NCI-H2081 (cell line): ENCODE measurements at places on chromosomes 6 and 20.
A peak's percentile ranks its signal among the peaks of the same experiment; 100 is the strongest.

- no peak for DNase-seq
Observed at GRCh38 chr20:10225439-10226060, 6.9 kb downstream of the SNAP25 start.

DNA sequence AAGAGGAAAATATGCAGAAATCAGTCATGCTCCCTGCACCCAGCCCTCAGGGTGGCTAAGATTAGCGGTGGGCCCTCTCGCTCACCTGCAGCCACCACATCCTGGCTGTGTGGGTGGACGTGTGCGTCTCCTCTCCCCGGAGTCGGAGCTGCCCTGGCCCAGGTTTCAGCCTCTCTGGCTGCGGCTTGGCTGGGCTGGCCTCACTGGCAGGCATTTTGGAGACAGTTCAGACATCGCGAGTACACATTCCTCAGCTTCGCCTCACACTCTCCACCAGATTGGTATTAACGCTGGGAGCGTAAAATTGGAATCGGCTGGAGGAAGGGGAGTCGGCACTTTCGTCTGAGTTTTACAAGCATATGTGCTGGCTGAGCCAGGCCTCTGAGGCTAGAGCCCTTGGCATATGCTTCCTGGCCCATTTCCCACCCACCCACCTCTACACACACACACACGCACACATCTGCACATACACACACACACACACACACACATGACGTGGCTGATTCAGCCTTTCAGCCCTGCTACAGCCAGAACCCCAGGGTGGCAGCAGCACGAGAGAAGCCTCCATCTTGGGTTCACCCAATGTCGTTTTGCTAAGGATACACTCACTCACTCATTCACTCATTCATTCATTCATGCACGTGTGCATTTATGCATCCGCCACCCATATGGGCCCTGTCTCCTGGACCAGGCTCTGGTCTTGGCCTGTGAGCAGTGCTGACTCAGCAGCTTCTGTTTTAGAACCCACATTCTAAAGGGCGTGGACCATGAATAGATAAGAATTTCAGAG, 42.9 kb downstream of the BCAS4 start:
- DNase-seq, result no peak

DNA sequence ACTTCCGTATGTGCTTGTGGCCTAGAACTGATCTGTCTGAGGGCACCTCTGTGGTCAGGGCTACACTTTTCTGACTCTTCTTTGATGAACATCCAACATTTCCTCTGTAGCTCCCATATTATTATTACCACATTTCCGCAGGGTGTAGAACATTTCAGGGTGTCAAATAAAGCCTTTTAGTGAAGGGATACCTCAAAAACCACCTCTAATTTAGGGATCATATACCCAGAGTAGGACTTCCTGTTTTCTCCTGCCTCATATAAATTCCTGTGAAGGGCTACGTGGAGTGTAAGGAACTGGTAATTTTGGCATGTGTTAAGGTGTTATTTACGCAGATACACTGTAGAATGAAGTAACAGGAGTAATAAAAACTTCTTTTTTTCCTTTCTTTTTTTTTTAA, 5.5 kb upstream of the MUC22 start:
- DNase-seq, result no peak

DNA sequence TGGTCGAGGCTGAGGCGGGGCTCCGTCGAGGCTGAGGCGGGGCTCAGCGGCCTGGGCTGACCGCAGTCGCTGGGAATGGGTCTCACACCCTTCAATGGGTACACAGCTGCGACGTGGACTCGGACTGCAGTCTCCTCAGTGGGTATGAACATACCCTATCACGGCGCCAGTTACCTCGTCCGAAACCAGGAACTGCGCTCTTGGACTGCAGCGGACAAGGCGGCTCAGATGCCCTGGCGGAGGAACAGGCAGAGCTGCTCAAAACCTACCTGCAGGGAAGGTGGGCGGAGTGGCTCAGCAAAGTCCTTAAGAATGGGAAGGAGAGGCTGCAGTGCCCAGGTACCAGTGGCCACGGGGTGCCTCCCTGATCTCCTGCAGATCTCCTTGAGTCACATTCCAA, 14.2 kb downstream of the HLA-A start:
- no peak for DNase-seq

GRCh38 chr6:24994812-24995211, 59.1 kb upstream of the RIPOR2 start:
- DNase-seq, result no peak

DNA sequence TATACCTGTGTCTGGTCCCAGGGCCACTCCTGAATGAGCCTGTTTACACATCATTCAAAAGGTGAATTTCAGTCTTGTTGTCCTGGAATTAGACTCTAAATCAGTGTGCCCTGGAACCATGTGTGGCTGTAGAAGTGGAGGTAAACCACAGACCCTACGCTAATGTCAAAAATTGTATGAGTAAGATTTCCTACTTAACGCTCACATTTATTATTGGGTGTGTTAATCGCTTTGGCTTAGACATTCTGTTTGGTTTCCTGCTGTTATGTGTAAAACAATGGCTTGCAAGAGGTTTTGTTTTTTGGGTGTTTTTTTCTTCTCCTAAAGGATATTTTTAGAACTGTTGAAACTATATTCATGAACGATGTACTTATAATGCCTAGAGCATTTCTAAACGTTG, 19.3 kb downstream of the PLCB1 start:
- no peak for DNase-seq

GRCh38 chr6:161150566-161150965, 123.3 kb downstream of the AGPAT4 start:
- DNase-seq, result no peak

DNA sequence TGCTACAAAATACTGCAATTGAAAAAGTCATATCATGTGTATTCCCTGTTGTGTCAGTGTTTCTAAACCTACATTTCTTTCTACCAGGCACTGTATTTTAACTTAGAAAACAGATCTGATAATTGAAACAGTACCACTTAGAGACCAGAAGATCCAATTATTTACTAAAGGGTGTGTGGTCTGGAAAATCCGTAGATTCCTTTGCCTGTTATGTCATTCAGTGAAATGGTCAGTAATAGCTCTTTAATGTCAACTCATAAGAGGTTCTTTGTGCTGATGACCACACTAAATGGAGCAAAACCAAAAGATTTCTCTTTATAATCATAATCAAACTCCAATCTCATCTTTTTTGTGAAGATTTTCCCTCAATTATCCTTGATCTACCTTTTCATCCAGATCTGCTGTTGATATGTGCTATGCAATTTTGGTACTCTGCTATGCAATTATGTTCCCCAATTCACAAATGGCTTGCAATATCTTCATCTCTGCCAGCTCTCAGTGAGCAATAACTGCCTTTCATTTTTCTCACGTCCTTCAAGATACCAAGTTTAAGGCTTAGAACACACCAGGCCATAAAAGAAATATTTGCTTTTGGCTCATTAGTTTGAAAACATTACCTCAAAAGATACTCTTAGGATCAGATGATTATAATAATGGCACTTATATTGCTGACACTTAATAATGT, 165.5 kb downstream of the MOXD1 start:
- DNase-seq, result no peak

DNA sequence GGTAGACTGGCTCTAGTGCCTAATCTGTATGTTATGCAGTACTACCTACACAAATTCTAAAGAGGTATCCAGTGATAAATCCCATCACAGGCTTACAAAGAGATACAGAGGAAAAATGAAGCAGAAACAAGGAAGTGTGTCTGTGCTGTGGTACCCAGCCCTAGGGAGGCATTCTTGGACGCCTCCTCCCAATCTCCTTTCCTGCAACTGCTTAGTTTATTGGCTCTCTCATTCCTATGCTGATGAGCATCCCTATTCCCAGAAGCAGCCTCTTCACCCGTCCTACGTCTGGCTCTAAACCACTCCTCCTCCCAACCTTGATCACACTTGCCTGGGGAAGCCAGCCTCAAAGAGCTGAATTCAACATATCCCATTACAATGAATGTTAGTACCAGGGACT, 34.5 kb upstream of the TGM6 start:
- DNase-seq, result no peak

DNA sequence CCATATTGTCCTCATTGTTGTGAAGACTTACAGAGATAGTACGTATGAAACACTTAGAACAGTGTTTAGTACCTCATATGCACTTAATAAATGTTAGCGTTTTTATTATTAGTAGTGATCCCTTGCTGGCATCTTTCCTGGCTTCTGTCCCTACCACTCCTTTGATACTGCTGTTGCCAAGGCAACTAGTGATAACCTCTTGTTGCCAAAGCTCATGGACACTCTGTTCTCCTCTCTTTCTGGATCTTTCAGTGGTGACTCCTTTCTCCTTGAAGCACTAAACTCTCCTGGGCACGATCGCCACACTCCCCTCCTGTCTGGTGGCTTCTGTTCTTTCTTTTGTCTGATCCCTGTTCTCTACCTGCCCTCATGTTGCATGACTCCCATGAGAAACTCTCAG, 83.5 kb downstream of the FOXO3 start:
- no peak for DNase-seq

- DNase-seq, result no peak
Observed at GRCh38 chr6:125140808-125141207, 12.8 kb upstream of the TPD52L1 start.

GRCh38 chr6:168180548-168181011, 101.6 kb upstream of the FRMD1 start:
- no peak for DNase-seq

DNA sequence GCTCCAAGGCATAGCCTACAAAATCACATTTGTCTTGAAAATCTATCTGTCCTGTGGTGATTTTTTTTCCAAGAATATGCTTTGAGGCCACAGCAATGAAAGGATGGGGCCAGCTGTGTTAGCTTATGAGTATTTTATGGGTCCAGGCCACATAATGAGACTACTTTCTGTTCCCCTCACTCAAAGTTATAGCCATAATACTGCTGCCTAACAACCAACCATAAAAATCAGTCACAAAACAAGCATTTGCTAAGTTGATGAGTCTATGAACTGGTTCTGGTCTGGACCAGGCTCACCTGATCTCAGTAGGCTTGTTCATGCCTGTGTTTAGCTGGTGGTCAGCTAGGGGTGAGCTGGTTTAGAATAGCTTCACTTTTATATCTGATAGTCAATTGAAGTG, 192.5 kb upstream of the PLCB4 start:
- no peak for DNase-seq

DNA sequence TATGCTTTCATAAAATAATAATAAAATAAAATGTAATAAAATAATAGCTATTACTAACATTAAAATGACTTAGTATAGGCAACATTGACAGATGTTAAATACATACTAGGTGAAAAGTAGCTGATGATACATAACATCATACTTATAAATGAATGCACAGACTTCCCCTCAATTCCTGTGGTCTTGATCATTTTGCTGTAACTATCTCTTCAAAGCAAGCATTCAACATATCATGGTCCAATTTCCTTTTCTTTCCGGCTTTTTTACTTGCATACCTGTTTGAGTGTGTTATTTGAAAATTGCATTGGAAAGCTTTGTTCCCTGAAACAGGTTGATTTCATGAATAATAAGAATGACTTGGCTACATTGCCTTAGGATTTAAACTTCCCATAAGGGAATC, 309.3 kb downstream of the HDGFL1 start:
- DNase-seq, result no peak

DNA sequence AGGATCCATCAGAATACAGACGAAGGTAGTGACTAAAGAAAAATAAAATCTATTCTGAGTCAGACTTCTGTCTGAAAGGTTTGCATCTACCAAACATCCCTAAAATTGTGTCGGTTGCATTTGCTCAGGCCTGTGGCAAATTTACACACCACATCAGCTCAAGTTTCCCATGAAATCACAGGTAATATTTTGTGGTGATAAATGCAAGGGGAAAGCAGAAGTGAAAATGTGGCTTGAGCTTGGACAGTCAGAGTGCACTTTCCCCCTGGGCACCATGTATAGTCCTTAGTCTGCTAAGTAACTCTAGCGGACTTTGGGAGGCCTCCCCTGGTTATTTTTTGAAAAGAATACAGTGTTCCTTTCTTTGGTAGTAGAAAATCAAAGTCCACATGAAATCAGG, 159.1 kb downstream of the PKHD1 start:
- no peak for DNase-seq

DNA sequence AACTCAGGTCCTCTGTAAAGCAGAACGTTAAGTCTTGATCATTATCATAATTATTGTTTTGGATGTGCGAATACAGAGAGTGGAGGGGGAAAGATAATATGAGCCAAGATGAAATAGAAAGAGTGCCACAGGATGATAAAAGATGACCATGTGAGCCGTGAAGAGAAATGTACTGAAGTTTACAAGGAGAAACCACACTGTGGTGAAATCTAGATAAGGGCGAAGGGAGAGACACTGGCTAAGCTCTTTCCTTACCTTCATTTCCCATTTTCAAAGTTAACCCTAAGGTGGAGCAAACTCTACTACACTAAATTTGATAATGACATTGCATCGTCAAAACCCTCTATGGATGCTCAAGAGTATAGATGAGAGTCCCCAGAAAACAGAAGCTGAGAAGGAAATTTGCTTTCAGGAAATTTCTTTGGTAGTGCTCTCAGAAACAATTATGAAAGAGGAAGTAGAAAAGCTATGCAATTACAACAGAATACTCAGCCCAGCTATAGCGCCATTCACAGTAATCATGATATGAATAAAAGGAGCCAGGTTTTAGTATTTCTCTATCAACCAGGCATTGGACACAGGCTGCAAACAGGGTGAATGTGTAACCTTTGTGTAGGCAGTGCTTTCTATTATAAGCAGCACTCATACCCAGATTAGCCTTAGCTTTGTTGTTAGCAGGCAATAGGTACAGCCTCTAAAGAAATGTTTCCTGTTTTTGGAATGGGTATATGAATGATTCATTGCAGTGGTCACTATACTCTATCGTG, 1080.7 kb downstream of the GRIK2 start:
- DNase-seq, result no peak

GRCh38 chr6:89961481-89961880, 67.2 kb downstream of the GJA10 start:
- no peak for DNase-seq

DNA sequence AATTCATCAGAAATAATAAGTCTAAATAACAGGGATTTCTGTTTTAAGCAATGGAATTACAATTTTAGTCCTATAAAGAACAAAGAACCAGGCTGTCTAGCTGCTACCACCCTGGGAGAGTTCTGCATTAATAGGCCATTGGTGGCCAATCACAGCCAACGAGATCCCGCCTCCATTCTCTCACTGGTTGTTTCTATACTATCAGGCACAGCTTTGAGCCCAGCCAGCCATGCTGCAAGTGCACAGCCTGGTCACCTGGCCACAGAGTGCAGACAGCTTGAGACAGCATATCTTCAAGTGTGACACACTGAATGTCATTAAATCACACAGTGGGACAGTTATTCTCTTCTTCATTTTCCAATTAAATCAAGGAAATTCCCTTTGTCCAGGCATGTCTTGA, 16.1 kb upstream of the RAB22A start:
- peak; percentile 25 for DNase-seq

DNA sequence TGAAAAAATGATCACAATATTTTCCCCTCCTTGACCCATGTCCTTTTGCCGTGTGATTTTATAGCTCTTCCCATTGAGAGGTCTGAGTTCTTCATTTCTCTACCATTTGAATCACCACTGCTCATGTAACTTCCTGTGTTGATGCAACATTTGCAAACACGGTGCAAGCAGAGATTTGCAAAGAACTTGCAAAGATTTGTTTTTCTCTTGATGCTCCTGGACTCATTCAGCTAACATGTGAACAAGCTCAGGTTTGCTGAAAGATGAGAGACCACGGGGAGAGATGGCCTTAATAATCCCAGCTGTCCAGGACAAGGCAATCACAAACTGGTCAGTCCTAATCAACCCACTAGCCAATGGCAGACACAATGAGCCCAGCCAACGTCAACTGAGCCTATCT, 8.6 kb downstream of the VNN2 start:
- DNase-seq, result no peak
